Muscle of leg (tissue), 16 donors: ENCODE measurements at places on chromosomes 6 and 20. TPM values are rescaled to one million over a fixed set of nuclear protein-coding genes. Genes with fewer than 3 reads are reported as not detected.

SLC22A16 gene
- 0.22 TPM for total RNA-seq

CDK5RAP1 gene
- total RNA-seq, result 20.3 TPM

HLA-DQA2 gene
- 0.13 TPM for total RNA-seq

FUCA2 gene
- 25.7 TPM for total RNA-seq

DYNLT2 gene
- 3.1 TPM for total RNA-seq
